Hematopoietic multipotent progenitor cell treated with erythropoietin and hydrocortisone succinate and interleukin-3 and kit ligand, for 6 days (in vitro differentiated cells): ENCODE measurements at places on chromosomes 4 and X.
A peak's percentile ranks its signal among the peaks of the same experiment; 100 is the strongest.

- DNase-seq: peak; percentile 7
Observed at GRCh38 chr4:77263247-77263646, 106.2 kb downstream of the CCNG2 start.

- DNase-seq: no peak
Observed at GRCh38 chrX:21559417-21559816, 98.7 kb downstream of the KLHL34 start.

DNA sequence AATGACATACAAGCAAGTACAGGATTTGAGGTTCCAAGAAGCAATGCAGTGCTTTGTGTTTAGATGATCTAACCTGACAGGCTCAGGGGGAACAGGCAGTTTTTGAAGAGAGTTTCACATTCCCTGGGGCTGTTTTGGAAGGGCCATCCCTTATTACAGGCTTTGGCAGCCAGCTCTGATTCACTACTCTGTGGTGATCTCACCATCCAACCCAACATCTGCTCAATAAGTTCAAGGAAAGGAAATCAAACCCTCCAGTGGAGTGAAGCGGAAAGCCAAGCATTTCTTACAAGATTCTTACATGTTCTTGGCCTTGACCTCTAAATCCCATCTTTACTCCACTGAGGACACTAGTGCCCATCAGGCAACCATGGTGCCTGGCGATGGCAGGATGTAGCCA is 7.5 kb downstream of the IDS start:
- DNase-seq: no peak

DNA sequence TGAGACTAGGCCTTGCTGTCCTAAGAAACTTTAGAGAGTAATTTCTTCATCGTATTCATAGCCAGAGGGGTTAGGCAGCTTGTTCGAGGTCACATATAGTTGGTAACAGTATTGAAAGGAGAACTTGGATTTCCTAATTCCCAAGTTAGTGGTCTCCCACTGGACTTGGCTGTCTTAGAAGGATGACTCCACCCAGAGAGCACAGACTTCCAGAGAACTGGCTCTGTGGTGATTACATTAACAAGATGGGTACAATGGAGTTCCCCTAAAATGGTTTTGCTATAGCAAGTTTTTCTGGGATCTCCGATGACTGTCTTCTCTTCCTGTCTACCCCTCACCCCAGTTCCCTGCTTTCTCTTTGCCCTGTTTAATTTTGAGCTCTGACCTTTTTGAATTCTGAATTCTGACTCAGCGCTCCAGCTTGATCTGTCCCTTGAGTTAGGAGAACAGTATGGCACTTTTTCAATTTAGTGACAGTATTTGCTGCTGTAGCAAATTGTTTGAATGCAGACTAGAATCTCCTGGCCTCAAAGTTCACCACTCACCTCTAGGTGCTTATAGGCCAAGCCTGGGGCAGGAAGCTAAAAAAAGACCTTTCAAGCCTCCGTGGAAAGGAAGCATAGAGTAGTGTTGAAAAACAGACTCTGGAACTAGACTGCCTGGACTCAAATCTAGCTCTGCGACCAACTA is 6.9 kb downstream of the MSN start:
- DNase-seq: no peak

GRCh38 chr4:41207291-41207831 is 7.0 kb downstream of the APBB2 start:
- peak; percentile 21 for DNase-seq

- DNase-seq: no peak
Observed at GRCh38 chr4:87982036-87982435, 6.5 kb downstream of the SPP1 start.

GRCh38 chr4:99934891-99935290 is 11.5 kb downstream of the DNAJB14 start:
- peak; percentile 24 for DNase-seq

DNA sequence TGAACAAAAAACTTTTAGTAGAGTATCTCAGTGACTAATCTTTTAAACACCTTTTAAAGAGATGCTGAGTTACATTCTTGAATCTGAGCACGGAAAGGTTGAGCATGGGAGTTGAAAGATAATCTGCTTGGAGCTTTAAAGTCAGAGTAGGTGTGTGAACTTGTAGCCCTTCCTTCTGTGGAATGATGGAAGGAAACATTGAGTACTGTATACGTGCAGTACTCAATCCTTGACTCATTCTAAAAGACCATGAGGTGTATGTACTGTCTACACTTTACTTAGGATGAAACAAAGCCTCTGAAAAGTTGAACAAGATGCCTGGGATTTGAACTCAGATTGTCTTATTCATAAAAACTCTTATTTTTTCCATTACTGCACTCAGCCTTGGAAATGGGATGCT is 3.4 kb downstream of the ENOPH1 start:
- DNase-seq: no peak

GRCh38 chrX:44061968-44062614 is 88.9 kb upstream of the NDP start:
- no peak for DNase-seq

DNA sequence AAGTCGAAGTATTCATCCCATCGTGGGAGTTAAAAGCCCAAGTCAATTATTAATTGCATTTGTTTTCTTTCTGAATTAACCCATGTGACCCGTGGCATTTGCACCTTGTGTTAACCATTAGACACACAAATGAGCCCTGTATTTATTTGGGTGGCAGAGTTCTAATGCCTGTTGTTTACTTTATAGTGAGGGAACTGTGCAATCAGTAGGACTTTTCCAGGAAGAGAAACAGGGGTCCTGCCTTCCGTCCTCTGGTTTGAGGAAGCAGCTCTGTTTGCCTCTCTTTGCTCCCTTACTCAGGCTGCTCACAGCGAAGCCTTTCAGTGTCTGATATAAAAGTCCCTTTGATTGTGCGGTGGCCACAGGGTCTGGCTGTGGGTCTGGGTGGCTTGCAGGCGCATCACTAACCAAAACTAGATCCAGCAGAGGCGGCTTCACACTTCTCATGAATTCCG is 263.6 kb downstream of the PTTG2 start:
- DNase-seq: no peak

DNA sequence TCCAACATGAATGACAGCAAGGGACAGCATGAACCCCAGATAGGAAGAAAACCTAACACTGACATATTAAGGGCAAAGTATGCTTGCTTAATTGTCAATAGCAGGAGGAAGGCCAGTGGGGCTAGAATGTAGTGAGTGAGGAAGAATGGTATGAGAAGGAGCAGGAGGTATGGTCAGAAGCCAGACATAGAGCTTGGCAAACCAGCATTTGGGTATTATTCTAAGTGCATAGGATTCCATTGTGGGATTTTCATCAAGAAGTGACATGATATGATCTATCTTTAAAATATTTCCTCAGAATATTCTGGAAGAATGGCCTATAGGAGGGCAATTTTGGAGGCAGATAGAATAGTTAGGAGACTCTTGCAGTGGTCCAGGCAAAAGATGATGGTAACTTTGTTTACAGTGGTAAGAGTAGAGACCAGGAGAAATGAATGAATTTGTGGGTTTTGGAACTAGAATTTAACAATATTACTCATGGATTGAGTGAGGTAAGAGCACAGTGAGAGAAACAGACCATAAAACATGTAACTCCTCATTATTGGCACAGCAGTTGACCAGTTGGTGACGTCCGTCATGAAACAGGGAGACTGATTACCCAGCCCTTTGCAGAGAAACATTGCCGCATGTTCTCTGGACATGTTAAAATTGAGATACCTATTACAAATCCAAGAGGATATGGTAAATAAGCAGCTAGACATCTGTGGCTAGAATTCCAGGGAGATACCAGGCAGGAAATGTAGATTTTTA is 246.5 kb upstream of the HS3ST1 start:
- DNase-seq: no peak

DNA sequence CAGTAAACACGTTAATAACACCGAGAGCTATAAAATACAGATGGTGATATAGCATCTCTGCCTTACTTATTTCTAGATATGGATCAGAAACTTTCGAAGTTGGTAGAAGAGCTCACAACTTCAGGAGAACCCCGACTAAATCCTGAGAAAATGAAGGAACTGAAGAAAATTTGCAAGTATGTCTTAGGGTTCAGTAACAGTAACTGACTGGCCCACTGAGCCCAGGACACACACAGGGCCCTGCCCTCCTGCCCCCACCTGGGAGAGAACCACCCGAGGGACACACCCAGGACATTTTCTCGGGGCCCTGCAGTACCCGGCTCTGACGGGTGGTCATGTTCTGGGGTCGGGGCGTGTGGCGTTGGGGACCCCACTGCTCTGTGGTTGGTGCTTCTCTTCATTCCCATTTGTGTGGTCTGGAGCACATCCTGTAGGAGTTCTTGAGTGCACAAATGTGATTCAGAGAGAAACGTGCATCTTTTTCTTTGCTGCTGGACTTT is 1.1 kb downstream of the UVSSA start:
- DNase-seq: peak; percentile 30

DNA sequence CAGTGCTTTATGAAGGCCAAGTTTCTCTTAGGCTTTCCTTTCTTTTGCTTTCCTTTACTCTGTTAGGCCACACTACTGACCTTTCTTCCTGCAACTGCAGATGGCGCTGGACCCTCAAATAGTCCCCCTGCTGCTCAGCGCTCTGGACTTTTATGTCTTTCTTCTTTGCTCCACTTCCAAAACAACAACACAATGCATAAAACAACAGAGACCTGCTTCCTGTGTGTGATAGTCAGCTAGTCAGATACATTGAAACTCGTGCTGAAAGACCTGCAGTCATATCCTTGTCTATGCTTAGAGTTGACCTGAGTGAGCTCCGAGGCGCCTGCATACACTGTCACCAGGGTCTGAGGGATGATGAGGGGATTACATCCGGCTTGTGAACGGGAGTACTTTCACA is 108.9 kb upstream of the TEX13D start:
- no peak for DNase-seq

DNA sequence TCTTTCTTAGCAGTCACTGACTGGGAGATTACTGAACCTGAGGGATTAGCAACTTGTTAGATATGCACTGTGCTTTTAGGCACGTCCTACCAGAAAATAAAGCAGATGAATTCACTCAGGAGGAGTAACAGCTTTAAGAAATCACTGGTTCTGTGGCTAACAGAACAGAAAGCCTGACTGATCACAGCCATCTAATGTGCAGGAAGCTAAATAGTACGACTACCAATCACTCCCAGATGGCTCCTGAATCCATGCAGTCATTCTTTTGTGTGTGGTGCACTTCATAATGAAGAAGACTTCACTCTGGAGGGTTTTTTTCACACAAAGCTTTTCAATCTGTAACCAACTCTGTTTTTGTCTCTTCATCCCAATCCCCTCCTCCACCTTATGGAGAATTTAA is 305.3 kb upstream of the INTU start:
- DNase-seq: no peak

DNA sequence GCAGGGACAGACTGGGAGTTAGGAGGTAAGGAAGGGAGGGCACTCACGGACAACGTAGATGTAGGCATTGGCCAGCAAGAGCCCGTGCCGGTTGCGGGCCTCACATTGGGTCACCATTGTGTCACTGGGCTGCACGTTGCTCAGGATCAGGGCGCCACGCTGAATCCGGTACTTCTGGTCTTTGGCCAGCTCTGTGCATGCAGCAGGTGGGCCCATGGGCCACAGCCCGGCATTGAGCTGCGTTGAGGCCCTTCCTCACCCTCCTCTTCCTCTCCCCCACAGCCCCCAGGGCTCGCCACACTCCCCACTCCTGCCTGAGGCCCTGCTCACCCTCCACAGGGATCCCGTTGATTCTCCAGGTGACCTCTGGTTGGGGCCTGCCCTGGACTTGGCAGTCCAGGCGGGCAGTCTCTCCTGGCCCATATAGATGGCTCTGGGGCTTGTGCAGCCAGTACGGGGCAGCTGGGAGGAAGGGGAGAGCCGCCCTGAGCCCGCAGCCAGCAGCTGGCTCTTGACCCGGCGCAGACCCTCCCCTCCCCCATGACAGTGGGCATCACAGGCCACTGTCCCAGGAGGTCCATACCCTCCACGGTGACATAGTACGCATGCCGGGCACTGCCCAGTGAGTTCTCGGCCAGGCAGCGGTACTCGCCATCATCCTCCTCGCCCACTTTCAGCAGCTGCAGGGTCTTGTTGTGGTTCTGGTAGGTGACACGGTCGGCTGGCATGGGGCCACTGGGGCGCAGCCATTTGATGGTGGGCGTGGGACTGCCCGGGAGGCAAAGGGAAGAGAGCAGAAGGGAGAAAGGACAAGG is 16.3 kb downstream of the L1CAM start:
- DNase-seq: no peak

- DNase-seq: no peak
Observed at GRCh38 chrX:102860235-102860634, 76.8 kb upstream of the RAB40AL start.

- DNase-seq: no peak
Observed at GRCh38 chr4:84837751-84838150, 128.7 kb downstream of the WDFY3 start.

- no peak for DNase-seq
Observed at GRCh38 chrX:31934842-31935370, 863.1 kb upstream of the FTHL17 start.

GRCh38 chr4:145956288-145956890 is 17.8 kb upstream of the ZNF827 start:
- DNase-seq: peak; percentile 79

DNA sequence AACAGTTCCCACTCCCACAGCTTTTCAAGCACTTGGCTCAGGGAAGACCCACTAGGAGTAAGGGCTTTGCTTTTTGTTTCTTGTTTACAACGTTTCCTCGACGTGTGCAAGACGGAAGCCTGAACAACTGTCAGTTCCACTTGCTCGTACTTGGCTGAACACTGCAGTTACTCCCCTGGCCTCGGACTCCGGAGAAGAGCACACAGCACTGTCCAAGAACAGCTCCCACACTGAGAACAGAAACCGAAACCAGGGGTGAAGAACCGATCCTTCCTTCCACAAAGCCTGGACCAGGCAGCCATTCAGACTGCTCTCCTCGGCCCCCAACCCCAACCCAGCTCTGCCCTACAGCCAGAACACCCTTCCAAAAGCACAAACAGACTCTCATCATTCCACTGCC is 25.5 kb downstream of the IRF2 start:
- DNase-seq: no peak

DNA sequence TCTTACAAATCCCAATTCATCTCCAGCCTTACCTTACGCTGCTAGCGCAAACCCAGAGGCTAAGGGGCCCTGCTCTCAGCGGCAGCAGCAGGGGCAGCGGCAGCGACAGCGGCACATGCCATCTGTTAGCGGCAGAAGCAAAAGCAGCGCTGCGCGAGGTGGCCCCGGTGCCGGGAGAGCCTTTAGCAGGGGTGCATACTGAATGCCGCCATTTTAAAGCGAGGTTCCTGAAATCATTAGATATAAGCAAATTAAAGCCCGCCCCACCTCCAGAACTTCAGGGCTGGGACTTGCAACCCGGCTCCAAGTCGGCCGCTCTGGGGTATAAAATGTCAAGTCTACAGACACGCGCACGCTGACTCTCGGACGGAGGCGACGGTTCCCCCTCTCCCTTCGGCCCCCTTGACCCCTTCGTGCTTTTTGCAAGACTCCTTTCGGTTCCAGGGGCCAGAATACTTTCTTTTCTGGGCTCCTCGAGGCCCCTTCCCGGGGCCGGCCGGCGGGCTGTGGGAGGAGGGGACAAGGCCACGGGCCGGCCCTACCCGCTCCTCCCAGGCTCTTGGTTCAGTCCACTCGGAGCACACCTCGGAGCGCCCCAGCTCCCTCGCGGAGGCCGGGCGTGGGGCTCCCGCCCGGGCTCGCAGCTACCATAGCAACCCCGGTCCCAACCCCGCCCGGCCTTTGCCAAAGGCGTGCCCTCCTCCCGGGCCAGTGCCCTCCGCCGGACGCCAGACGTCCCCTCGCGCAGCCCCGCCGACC is at the start of gene MBNL3:
Gene MBNL3 (minus strand): TSS at position 220 of the 759 bp plus-strand sequence. CDS start 49,427 bp downstream, outside the sequence.
- DNase-seq: peak; percentile 82
